ENCODE measurements at places on chromosomes 4 and X. TPM values are rescaled to one million over a fixed set of nuclear protein-coding genes. Genes with fewer than 3 reads are reported as not detected.

GRCh38 chr4:37793562-37793961 is 32.9 kb upstream of the PGM2 start:
- peak; percentile 46 for DNase-seq

DNA sequence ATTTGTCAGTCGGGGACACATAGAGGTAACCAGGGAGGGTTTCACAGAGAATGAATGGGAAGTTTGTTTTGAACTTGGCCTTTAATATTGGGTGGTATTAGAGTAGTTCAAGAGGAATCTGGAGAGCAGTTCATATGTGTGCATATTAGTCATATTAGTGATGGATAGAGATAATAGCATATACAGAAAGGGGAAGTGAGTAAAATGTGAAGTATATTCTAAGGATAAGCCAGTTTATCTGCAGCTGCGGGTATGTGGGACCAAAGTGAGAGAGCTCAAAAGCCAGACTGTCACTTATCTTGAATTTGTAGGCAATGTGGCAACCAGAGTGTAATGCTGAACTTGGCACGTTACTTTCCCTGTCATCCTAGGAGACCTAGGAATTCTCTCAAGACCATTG is 169.9 kb downstream of the AFF2 start:
- no peak for DNase-seq

DNA sequence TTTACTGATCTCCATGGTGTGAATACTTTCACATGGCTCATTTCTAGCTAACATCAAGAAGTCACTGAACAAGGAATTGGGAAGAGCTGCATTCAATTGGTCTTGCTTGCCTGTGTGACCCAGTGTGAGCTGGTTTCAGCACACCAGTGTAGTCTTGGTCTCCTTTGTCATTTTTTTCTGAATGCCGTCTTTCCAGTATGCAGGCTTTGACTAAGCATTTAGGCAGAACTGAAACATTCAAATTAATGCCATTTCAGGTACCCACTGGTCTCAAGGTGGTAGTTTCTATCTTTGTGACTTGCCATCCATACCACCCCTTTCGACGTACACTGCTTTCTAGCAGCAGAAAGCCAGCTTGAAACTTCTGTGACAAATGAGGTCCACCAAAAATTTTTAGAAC is 550.5 kb upstream of the BOD1L1 start:
- DNase-seq = no peak

- no peak for DNase-seq
These were observed 1616.1 kb upstream of the ADGRL3 start for GRCh38 chr4:59583845-59584568.

DNA sequence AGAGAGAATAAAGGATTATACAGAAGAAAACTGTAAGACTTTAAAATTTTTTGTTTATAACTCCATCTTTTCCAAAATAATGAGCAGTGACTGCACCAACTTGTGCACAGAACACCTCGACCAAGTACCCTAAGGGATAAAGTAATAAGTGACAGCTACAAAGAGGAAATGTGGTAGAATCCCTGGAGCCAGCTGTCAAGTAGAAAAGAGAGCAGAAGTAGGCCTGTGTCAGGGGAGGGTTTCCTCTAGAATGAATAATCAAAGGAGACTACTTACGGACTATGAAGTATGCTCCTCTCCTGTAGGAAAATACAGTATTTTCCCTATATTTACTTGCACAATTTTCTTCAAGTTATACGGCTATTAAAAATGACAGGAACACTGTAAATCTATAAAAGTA is 1.2 kb downstream of the EIF1AX start:
- no peak for DNase-seq

DNA sequence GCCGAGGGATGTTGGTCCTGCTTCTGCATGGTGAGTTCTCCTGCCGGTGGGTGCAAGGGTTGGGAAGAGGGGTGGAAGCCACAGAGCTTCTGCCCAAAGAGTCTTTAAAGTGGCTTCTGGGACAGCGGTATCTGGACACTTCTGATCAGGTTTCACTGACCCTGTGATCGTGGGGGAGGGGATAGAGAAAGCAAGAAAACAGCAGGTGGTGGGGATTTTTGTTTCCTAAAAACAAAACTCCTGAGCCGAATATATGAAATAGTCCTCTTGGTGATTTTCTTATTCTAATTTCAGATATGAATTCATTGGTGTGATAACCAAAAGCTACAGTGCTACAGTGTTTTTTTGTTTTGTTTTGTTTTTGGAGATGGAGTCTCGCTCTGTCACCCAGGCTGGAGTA is 754 bp downstream of the NYX start:
- DNase-seq = no peak

DNA sequence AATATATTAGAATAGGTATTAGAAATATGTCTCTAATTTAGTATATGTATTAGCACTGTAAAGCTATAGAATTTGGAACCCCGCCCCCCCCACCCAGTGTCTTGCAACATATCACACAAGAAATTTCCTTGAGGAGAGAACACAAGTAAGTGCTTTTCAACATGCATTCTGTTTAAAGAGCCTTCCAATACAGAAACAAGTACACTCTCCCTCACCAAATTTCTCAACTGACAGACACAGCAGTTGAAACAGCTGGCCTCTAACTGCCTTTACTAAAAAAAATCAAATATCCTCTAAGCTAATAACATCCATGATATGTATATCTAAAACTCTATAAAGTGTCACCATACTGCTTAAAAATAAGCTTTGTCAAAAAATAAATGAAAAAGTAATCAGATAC is 12.4 kb downstream of the CAMK2D start:
- no peak for DNase-seq

DNA sequence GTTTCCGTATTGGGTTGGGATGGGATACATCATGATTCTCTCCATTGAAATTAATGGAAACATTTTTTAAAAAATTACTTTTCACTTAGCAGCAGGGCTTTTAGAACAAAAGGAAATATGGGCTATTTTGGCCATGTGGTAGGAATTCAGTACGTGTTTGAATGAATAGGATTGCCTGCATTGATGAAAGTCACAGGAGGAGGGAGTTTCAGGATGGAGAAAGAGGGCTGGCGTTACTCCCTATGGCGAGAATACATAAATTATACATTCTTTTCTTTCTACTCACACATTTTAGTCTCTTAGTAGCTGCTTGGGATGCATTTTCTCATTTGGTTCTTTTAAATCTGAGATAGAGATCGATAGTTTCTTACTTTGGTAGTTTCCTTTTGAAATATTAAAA is 100.3 kb upstream of the PDHA1 start:
- DNase-seq = no peak

DNA sequence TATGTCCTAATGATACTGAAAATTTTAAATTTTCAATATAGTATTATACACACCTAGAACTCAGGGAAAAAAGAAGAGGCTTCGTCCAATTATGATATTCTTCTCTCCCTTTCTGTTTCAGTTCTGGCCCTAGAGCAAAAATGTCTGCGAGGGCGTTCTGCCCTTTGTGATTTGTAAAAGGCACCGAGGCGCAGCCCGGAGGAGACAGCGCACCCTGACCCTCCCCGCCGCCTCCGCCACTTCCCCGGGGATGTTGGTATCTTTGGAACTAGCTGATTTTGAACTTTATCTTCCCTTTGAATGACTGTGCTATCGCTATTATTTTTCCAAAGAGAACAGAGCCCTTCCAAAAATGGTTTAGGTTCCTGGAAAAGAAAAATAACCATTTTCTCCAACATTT is 173.2 kb upstream of the FAM9B start:
- DNase-seq = no peak

- no peak for DNase-seq
These were observed 103.6 kb downstream of the UCHL1 start for GRCh38 chr4:41360214-41360920.

DNA sequence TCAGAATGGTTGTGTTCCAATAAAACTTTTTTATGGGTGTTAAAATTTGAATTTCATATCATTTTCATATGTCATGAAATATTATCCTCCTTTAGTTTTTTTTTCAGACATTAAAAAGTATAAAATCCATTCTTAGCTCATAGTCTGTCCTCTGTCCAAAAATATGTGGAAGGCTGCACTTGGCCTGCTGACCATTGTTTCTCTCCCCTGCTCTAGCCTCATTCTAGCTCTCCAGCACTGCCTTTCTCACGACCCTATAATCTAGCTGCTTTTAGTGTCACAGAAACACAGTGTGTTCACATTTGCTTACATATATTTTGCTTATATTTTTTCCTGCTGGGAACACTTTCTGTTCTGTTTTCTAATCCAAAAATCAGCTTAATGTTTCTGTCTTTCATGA is 165.0 kb upstream of the ANK2 start:
- no peak for DNase-seq

DNA sequence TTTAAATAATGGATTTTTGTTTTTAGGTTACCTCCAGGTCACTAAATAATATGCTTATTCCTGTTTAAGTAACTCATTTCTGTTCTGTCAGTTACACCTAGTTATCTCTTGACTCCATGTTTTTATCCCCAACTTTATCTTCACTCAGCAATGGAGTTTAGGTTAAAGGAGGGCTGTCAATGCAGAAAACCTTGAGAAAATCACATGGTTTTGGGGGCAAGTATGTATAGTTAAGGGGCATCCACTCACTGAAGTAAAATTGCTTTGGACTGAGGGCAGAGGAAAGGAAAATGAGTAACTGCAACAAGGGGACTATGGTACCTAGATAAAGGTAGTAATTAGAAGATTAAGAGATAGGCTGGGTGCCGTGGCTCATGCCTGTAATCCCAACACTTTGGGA is 87.1 kb downstream of the UBE2K start:
- DNase-seq = no peak

DNA sequence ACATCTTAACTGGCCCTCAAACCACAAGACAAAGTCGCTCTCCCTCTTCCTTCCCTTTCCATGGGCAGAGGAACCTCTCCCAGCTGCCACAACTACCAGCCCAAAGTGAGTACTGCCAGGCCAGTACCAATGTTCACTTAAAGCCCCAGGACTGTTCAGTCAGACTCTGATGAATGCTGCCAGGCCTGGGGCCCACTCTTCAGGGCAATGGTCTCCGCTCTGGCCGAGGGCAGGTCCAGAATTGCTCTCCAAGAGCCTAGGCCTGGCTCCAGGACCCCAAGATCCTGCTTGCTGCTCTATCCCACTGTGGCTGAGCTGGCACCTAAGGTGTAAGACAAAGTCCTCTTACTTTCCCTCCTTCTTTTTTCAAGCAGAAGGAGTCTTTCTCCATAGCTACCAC is 790.9 kb downstream of the KLHL13 start:
- DNase-seq = no peak

- DNase-seq = no peak
These were observed 276.9 kb upstream of the TACR3 start for GRCh38 chr4:103996637-103997036.

GRCh38 chr4:118817178-118817930 is 18.6 kb downstream of the SEC24D start:
- DNase-seq = no peak

DNA sequence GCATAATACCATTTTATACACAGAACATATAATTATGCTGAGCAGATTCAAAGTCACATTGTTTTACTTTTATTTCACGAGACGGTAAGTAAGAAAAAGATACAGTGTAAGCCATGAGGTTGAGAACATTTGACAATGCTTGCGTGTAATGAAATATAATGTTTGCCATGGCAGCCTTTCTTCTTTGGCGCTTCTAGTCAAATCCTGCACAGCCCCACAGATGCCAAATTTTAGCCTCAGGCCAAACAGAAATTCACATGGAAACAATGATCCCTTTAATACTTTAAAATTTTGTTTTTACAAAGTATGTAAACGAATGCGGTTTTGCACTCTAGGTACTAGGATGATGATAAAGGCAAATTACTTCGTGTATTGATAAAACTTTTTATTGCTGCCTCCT is 502.7 kb upstream of the SMIM31 start:
- DNase-seq = no peak

DNA sequence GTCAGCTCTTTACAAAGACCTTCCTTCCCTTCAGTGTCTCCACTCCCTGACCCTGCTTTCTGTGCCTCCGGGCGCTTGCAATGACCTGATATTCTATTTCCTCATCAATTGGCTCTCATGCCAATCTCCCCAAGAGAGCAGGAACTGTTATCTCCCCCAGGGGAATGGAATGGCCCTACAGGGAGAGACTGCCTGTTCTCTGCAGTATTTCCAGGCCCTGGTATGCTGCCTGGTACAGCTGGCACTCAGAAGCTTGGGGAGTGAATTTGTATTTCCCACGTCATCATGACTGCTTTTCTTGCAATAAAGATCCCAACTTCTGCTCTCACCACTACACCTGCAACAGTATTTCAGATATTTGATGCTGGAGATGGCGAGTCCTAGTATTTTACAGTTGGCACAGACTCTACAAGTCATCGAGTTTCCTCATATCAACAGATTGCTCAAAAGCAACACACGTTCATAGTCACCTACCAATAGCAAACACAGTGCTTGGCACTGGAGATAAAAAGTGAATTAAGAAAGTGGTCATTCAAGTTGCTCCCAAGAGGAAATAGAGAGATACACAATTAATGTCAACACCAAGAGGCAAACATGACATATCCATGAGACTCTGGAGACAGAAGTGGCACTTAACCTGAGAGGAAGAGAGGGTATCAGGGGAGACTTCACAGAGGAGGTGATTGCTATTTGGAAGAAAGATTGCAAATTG is 90.5 kb upstream of the EGFL6 start:
- DNase-seq = no peak

DNA sequence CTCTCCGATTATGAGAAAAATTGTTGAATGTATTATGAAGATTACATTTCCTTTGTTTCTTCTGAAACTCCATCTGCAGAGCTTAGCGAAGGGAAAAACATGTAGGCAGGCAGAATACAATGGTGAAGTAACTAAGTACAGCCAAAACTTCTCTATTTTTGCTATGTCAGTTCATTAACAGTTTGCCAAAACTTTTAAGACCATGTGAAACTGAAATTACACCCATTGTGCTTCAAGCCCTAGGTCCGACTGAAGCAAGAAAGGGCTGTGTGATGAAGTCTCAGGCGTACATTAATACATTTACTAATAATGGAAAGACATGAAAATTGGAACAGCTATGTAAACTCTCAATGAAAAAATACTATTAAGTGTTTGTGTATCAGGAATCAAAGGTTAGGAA is 398.0 kb downstream of the MAPK10 start:
- DNase-seq = no peak

- DNase-seq = no peak
These were observed at the start of gene GASK1B for GRCh38 chr4:158172261-158173258. Gene GASK1B, minus strand, starts transcription at chr4:158173025. Its CDS starts 1,650 bp downstream, at chr4:158171375.

Gene APLN
- total RNA-seq = not detected

Gene LGI2
- total RNA-seq = not detected

Gene KLHL8
- total RNA-seq = 8.2 TPM

Gene FOXP3
- total RNA-seq = 0.71 TPM

Gene PDZD4
- total RNA-seq = 11.9 TPM

Gene KLKB1
- total RNA-seq = 0.35 TPM

Gene BRS3
- not detected for total RNA-seq

Gene NCAPG
- total RNA-seq = 0.52 TPM

Gene PF4V1
- not detected for total RNA-seq
